ENCODE measurements at places on chromosomes 4 and X.
A peak's percentile ranks its signal among the peaks of the same experiment; 100 is the strongest.

DNA sequence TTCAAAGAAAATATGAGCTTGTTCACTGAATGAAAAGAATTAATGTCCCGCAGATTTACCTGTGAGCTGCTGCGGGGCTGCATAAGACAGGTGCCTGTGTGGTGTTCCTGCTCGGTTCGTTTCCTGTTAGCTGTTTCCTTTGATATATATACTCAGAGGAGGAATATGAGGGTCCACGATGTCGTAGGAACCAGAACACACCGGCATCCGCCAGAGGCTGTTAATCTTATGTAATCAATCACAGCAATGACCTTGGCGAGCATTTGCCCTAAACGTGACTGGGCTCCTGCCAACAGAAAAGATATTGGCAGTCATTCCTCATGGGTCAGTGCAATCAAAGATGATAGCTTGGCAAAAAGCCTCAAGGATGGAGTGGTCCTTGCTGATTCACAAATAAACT, 260.1 kb downstream of the EVC2 start:
- no peak for DNase-seq

DNA sequence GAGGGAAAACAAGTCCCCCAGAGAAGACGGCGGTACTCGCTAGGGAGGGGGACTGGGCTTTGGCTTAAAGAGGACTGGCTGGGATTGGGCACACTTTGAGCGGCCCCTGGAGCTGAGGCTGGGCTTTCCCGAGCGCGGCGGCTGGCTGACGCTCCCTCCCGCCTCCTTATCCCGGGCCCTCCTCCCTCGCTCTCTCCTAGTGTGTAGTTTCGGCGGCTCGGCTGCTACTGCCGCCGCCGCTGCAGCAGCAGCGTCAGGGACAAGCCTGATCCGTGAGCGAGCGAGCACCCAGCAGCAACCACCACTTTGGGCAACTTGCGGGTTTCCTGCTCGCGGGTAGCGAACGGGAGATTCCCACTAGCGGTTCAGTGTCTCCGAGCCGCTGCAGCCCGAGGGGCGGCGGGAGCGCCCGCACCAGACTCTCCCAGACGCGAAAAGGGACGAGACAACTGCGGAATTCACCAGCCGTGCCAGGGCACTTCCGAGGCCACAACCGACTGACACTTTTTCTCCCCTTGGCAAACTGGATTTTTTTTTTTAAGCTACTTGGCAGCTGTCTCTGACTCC, 632 bp upstream of the PCDH7 start:
- no peak for DNase-seq

- no peak for DNase-seq
Observed at GRCh38 chr4:93839704-93840103, 11.2 kb downstream of the ATOH1 start.

GRCh38 chr4:138494931-138495330, 252.8 kb upstream of the SLC7A11 start:
- DNase-seq = no peak

DNA sequence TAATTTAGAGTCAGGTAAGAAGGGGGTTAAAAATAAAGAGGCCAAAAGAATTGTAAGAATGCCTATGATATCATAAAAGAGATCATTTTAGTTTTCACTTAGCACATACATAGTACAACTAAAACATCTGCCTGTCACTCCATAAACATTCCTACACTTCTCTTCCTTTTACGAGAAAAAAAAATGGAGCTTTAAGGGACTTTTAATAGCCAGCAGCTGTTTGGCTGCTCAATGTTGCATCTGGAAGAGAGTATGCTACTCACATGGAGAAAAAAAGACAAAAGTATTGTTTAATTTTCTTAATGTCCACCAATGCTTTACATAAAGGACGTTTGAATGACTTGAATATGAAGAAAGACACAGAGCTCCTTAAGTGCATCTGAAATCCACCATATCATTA, 48.7 kb upstream of the TNIP3 start:
- DNase-seq = no peak

GRCh38 chrX:1472975-1473374, 20.3 kb upstream of the ASMTL start:
- peak; percentile 50 for DNase-seq

GRCh38 chr4:184282895-184283654, 65.4 kb upstream of the ENPP6 start:
- peak; percentile 68 for DNase-seq

- DNase-seq = no peak
Observed at GRCh38 chrX:34716302-34716701, 59.2 kb upstream of the TMEM47 start.

DNA sequence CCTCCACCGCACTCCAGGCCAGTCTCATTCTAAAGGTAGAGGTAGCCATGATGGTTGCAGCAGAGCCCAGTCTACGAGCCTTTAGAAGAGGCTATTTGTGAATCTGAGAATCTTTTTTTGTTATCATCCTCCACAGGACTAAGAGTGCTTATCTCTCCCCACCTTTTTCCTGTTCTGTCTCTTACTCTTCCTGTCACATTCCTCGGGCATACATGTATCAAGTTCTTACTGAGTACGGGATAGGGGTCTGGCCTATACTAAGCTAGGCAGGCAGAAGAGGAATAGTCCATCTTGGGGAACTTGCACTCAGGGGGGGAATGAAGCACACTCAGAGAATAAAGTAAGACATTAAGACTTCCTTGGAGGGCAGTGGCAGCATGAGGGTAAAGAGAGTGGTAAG, 25.7 kb downstream of the LAS1L start:
- no peak for DNase-seq

DNA sequence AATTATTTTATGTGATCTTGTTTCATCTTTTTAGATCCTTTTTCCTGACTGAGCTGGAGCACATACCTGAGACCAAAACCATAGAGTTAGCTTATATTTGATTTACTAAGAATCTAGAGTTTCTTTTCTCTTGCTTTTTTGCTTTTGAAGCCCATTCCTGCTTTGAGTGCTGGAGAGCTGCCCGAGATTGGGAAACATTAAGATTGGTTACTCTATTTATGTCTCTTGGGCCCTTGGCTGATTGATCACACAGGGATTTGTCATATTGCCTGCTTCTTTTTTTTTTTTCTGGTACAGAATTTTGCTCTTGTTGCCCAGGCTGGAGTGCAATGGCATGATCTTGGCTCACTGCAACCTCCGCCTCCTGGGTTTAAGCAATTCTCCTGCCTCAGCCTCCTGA, 73.9 kb downstream of the REPS2 start:
- DNase-seq = no peak

- no peak for DNase-seq
Observed at GRCh38 chrX:3124031-3124430, 82.8 kb downstream of the ARSF start.

- DNase-seq = no peak
Observed at GRCh38 chr4:54541426-54542118, 116.2 kb upstream of the KIT start.

- DNase-seq = no peak
Observed at GRCh38 chr4:123553279-123553678, 156.7 kb downstream of the SPRY1 start.

DNA sequence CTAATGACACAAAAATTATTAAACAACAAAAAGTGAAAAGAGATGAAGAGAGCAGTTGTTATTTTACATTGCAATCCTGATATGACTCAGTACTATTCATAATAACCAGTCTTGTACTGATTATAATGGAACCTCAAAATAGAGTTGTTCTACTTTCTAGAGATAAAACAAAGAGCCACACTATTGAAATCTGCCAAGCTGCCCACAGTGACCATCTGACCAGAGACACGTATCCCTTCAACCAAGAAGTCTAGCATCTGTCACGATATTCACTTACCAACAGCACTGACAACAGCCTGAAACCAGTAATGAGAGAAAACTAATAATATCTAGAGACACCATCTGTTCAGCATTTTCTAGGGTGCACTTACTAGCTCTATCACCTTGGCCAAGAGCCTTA, 466.7 kb downstream of the NKX6-1 start:
- peak; percentile 24 for DNase-seq

DNA sequence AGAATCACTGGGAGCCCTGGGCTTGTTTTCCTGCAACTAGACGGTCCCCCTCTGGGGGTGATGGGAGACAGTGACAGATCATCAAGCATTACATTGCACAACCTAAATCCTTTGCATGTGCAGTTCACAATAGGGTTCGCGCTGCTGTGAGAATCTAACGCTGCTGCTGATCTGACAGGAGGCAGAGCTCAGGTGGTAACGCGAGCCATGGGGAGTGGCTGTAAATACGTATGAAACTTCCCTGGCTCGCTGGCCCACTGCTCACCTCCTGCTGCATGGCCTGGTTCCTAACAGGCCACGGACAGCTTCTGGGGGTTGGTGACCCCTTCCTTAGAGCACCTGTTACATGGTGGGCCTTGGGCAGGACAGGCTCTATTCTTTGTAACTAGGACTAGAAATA, 10.4 kb downstream of the PAQR3 start:
- no peak for DNase-seq

DNA sequence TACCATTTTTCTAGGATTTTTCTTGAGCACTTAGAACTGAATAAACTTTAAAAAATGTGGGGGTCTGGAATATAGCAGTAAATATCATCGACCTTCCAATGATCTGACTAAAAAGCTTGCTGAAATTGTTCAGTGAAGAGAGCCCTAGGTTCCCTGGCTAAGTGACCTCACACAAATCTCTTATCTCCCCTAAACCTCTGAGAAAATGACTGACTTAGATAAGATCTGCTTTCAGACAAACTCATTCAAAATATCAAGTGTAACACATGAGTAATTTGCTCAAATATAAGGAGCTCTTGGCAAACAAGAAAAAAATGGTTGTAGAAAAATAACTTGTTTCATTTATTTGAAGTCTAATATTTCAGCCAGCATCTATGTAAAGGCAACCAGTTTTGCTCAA, 441.7 kb upstream of the SLIT2 start:
- no peak for DNase-seq

DNA sequence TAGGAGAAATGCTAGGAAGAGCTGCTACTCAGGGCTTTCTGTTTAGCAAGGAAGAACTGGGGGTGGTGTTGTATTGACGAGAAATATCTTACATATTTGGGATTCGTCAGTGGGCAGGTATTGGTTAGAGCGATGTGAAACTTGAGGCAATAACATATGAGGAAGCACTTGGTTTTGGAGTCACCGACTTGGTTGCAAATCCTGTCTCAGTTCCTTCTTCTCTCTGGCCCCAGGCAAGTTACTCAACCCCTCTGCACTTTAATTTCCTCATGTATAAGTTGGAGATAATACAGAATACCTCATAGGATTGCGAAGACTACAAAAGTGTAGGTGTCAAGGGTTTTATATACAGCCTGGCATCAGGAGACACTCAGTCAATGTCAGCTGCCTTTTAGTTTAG, 34.1 kb downstream of the GPAT3 start:
- no peak for DNase-seq

DNA sequence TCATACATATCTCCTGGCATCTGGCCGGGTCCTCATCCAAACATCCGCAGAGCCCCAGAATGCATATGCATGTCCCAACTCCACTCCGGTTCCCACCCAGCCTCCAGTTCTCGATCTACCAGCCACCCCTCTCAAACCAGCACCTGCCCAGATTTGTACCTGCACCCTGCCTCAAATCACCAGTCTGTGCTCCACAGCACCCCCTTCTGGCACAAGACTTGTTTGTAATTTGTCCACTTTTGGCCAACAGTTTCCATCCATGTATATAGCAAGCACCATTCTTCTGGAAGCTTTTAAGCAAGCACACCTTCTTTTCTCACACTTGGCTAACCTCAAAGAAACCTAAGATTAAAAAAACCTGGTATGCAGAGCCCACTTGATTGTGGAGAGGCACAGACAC, 644.1 kb downstream of the MID1IP1 start:
- peak; percentile 76 for DNase-seq

DNA sequence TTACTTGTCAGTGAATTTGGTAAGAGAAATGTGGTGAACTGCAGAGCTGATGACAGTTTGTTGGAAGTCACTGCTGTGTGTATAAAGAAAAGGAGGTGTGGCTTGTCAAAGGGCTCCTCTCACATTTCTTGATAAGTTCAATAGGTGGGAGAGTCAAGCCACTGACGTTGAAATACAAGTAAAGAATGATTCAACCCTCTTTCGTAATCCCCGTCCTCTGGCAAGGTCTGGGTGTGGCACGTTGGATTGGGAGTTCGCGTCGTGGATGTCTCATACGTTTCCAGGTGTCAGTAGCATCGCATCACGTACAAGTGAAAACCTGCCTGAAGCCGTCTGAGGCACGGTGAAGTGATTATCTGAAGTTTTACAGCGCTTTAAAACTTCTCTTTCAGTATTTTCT, 76.4 kb downstream of the EGF start:
- DNase-seq = no peak

DNA sequence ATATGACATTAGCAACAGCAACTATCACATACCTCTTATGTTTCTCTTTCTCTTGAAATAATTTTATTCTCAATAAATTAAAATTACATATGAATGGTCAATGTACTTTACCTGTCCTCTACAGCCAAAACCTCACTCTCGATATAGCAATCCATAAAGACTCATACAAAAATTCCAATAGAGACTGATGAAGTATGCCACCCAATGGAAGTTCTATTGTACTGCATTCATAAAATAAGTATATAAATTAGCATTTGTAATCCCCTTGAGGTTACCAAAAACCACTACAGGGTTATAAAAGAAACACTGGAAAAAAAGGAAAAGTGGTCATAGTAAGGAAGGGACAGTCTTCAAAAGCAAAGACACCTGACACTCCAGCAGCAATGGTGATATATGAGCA, 32.8 kb downstream of the CLDN2 start:
- no peak for DNase-seq

DNA sequence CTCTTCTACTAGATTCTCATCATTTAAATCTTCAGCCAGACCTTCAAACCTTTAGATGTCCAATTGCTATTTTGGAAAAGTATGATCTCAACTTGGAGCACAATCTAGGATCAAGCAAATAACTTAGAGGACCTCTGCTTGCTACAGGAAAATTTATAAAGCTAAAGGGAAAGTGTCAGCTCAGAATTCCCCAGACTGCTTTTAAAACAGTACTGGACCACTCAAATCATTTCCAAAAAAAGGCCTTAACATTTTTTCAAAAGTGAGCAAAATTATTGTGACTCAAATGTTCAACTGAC, 169.8 kb downstream of the PARM1 start:
- no peak for DNase-seq

DNA sequence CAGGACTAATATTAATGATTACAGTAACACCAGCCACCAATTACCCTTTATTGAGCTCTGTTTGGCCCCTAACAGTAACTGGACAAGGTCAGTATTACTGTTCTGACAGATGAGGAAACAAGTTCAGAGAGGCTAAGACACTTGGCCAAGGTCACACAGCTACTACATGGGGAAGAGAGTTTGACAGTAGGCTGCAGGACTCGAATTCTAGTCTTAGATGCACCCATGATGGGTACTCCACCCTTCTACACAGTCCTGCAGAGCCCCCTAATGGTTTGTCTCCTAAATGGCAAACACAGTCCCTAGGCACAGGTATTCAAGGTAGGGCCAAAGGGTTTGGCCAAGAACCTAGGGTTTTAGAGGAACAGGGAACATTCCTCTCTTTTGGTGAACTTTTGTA, 93.9 kb downstream of the NSUN7 start:
- peak; percentile 81 for DNase-seq

GRCh38 chrX:70921709-70922352, 9.1 kb downstream of the SLC7A3 start:
- DNase-seq = no peak

GRCh38 chrX:310621-311155, 7.9 kb downstream of the GTPBP6 start:
- no peak for DNase-seq

GRCh38 chr4:159177265-159178150, 74.6 kb downstream of the RAPGEF2 start:
- no peak for DNase-seq
